ENCODE measurements at places on chromosomes 5 and 9.

- DNase-seq = no peak
These were observed 259.4 kb downstream of the GADD45G start for GRCh38 chr9:89864257-89864656.

- DNase-seq = no peak
These were observed 639 bp downstream of the AMACR start for GRCh38 chr5:34007201-34007620.

- peak; percentile 45 for DNase-seq
These were observed 592.1 kb downstream of the TLE4 start for GRCh38 chr9:80163889-80164288.

DNA sequence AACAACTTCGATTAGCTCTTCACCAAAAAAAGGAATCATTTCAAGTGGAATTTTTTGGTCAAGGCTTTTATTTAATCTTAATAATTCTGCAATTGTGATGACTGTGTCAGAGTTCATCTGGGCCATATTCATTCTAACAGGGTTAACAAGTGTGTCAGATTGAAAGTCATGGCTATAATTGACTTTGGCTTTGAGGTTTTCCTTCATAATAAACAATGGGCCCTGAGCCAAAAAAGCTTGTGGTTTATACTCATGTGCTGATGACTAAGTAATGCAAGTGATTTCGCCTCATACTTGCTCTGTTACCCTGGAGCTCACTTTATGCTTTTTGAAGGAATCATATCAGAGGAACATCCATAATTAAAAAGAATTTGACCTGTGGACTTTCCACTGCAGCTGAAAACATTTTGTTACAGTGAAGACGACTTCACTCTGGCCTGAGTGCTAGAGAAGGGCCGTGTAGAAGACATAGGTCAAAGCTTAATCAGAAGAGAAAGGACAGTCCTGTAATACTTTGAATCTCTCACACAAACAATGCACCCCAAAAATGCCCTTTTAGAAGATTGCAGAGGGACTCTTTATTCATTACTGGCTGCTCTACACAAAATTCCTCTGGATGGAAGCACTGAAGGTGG lies 101.7 kb downstream of the GDNF start:
- peak; percentile 39 for DNase-seq

DNA sequence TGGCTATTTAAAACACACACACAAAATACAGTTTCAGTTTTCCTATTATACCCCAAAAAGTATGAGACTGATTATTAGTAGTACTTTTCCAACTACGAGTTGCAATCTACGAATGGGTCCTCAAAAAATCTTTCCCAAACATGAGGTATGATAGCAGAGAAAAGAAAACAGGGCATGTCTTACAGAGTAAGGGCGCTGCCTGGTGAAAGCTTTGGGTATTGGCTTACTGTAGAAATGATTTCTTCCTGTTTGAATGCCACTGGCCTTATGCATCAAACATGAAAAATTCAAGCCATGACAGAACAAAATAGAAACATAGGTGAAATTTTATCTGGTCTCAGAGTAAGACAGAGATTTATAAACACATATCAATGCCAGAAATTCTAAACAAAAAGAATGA lies 448.0 kb downstream of the SPOCK1 start:
- no peak for DNase-seq

DNA sequence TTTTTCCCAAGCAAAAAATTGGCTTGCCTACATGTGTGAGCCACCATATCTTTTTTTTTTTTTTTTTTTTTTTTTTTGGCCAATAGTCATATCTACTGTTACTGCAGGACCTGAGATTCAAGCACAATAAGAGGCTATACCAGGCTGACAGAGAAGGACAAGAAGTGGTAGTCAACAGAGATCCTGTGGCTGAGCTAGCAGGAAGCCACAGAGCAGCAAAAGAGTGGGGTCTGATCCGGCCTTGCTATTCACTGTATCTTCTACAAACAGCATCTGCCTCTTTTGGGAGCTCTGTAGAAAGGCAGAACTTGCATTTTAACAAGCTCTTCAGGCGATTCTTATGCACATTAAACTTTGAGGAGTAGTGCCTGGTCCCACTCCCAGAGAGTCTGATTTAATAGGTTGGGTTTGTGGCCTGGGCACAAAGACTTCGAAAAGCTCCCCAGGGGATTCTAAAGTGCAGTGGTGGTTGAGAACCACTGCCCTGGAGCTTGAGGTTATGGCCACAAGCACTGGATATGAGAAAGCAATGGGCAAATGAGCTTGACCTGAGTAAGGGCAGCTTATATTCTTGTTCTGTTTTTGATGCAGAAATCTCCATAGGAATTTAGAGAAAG lies 162.8 kb downstream of the PIK3R1 start:
- DNase-seq = peak; percentile 25

- no peak for DNase-seq
These were observed 3.6 kb upstream of the IL17B start for GRCh38 chr5:149382517-149383220.

DNA sequence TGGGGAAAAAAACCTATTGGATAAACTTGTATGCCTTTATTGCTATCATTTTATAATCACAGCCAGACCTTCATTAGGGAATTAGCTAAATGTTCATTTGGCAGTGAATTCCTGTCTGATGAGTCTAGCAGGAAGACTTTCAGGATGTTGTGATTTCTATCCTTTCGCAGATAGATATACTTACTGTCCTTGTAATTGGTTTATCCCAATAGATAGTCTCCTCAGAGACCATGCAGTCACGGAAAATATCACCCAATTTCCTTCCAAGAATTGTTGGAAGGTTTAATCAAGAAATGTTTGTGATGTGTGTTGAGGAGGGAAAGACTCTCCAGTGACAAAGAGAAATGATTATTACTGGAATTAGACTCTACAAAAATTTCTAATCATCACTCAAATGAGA lies 1937.9 kb upstream of the WWC1 start:
- DNase-seq = no peak

GRCh38 chr5:74201334-74202081 lies 439.0 kb downstream of the ENC1 start:
- no peak for DNase-seq

DNA sequence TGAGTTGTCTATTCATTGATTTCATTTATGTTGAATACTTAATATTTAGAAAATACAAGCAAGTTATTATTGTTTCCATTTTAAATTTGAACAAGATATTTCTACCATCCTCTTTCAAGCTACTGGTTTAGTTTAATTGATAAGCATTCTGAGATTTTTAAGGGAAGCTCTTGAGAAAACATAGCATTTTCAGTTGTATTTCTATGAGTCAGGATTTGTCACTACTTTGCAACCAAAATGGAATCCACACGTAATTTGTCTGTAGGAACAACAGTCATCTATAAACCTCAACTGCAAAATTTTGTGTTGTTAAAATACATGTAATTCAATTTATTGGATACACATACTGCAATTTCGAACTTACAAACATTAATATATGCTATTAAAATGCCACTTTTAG lies 74.0 kb downstream of the PRR16 start:
- no peak for DNase-seq

DNA sequence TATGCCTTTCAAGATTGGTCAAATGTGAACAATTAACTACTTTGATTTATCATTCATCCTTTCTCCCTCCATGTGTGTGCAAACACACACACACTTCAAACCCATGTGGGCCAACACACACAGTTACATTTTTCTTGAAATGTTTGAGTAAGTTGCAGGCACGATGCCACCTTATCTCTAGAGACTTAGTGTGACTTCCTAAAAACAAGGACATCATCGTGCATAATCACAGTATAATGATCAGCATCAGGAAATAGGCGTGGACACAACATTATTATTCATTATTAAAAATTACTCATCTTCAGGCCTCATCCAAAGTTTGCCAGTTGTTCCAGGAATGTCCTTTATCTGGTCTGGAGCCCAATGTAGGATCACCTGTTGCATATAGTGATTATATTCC lies 209.5 kb downstream of the GNA14 start:
- DNase-seq = no peak

All from GM12864 (cell line).